ENCODE measurements at places on chromosomes 6 and 20. TPM values are rescaled to one million over a fixed set of nuclear protein-coding genes. Genes with fewer than 3 reads are reported as not detected.

COL12A1 gene
- total RNA-seq, result not detected

SLC13A3 gene
- total RNA-seq, result 0.30 TPM

NEDD9 gene
- 80.8 TPM for total RNA-seq

HLA-DRB1 gene
- total RNA-seq, result 11.8 TPM

COX4I2 gene
- not detected for total RNA-seq

MOXD1 gene
- total RNA-seq, result not detected

ZBP1 gene
- 28.5 TPM for total RNA-seq

BEND3 gene
- total RNA-seq, result 2.2 TPM

ROS1 gene
- total RNA-seq, result not detected

CLPSL2 gene
- not detected for total RNA-seq

PPP1R16B gene
- total RNA-seq, result 73.4 TPM

ADAT2 gene
- 27.0 TPM for total RNA-seq

PXDC1 gene
- total RNA-seq, result 0.33 TPM

OPRM1 gene
- not detected for total RNA-seq

All from activated naive CD8-positive, alpha-beta T cell treated with anti-CD3 and anti-CD28 coated beads, Interleukin-2, amount 10 ng/mL, durations not matched to agents 7 days and 5 days (primary cell).